ENCODE measurements at places on chromosomes 13 and 19. TPM values are rescaled to one million over a fixed set of nuclear protein-coding genes. Genes with fewer than 3 reads are reported as not detected.

Gene ZNF99
- 1.1 TPM for polyA plus RNA-seq

Gene PCSK4
- 4.4 TPM for polyA plus RNA-seq

Gene PCDH17
- polyA plus RNA-seq: 16.2 TPM

Gene TMPRSS9
- polyA plus RNA-seq: 0.21 TPM

Gene ATP8B3
- 0.62 TPM for polyA plus RNA-seq

Gene ADAMTSL5
- polyA plus RNA-seq: 0.54 TPM

Gene KLK14
- 0.17 TPM for polyA plus RNA-seq

Gene ZIM2
- 1.1 TPM for polyA plus RNA-seq

Gene ZSCAN1
- polyA plus RNA-seq: 2.0 TPM

Gene UBE2L5
- polyA plus RNA-seq: 0.47 TPM

Gene ZNF285
- polyA plus RNA-seq: 10.7 TPM

Gene IRGC
- polyA plus RNA-seq: not detected

Gene PSPN
- polyA plus RNA-seq: 2.6 TPM

Gene KLK12
- not detected for polyA plus RNA-seq

Gene C19orf38
- polyA plus RNA-seq: 1.8 TPM

Gene CCL25
- polyA plus RNA-seq: not detected

Gene ENOX1
- 8.8 TPM for polyA plus RNA-seq

Gene CEACAM16
- polyA plus RNA-seq: not detected

Gene IGFL3
- not detected for polyA plus RNA-seq

Gene GIPR
- polyA plus RNA-seq: 0.43 TPM

Gene CYP4F8
- not detected for polyA plus RNA-seq

Gene C19orf67
- polyA plus RNA-seq: not detected

Gene SLC15A1
- 10.1 TPM for polyA plus RNA-seq

Gene GJA3
- 14.2 TPM for polyA plus RNA-seq

Gene VSTM2B
- polyA plus RNA-seq: 0.69 TPM

Gene CBY2
- 0.91 TPM for polyA plus RNA-seq

Gene PRODH2
- 30.4 TPM for polyA plus RNA-seq

Gene PLIN5
- polyA plus RNA-seq: 3.2 TPM

Gene C5AR2
- 0.27 TPM for polyA plus RNA-seq

Gene MEIOSIN
- polyA plus RNA-seq: not detected

Gene PSG4
- not detected for polyA plus RNA-seq

Gene NLRP9
- not detected for polyA plus RNA-seq

Gene ADM5
- 0.67 TPM for polyA plus RNA-seq

Gene MYH14
- polyA plus RNA-seq: 23.9 TPM

Gene RPS19
- polyA plus RNA-seq: 1,197 TPM

Gene LILRB2
- 1.1 TPM for polyA plus RNA-seq

Gene ZNF561
- 64.5 TPM for polyA plus RNA-seq

Gene CSNK1A1L
- polyA plus RNA-seq: 0.12 TPM

Gene KLHL26
- 5.0 TPM for polyA plus RNA-seq

Gene PLVAP
- polyA plus RNA-seq: 177 TPM

Gene LILRA6
- polyA plus RNA-seq: 0.42 TPM

Gene RNF17
- polyA plus RNA-seq: 0.71 TPM

Gene SIRT2
- 35.8 TPM for polyA plus RNA-seq

Gene CEACAM7
- not detected for polyA plus RNA-seq

Gene BRCA2
- 9.6 TPM for polyA plus RNA-seq

Gene LSM4
- 88.0 TPM for polyA plus RNA-seq
